ENCODE measurements at places on chromosomes 1 and 21.
A peak's percentile ranks its signal among the peaks of the same experiment; 100 is the strongest.

- DNase-seq, result no peak
- H3K27me3 ChIP-seq, result no peaks in the 10 kb centered on the region
- H3K4me3 ChIP-seq, result no peak overlapping the region
These were observed 161.8 kb downstream of the PGBD5 start for GRCh38 chr1:230264342-230264741.

- DNase-seq, result no peak
- H3K4me1 ChIP-seq, result peaks cover 6% of the 10 kb centered on the region
- no peaks in the 10 kb centered on the region for H3K36me3 ChIP-seq
- H3K4me3 ChIP-seq, result no peak overlapping the region
These were observed 35.8 kb upstream of the SOD1 start for GRCh38 chr21:31623664-31624063.

- peaks cover 10% of the 10 kb centered on the region for H3K4me1 ChIP-seq
- H3K27ac ChIP-seq, result no peak overlapping the region
- H3K36me3 ChIP-seq, result no peaks in the 10 kb centered on the region
- H3K27me3 ChIP-seq, result no peaks in the 10 kb centered on the region
- no peak for DNase-seq
These were observed 80.9 kb upstream of the CDC42BPA start for GRCh38 chr1:227399152-227399730.

GRCh38 chr1:88191917-88192316 lies 492.2 kb upstream of the PKN2 start:
- DNase-seq, result no peak
- no peaks in the 10 kb centered on the region for H3K27me3 ChIP-seq
- H3K4me3 ChIP-seq, result no peak overlapping the region

- DNase-seq, result no peak
- no peak overlapping the region for H3K27ac ChIP-seq
- H3K27me3 ChIP-seq, result no peaks in the 10 kb centered on the region
These were observed 5.7 kb upstream of the SPRR3 start for GRCh38 chr1:152995842-152996241.

DNA sequence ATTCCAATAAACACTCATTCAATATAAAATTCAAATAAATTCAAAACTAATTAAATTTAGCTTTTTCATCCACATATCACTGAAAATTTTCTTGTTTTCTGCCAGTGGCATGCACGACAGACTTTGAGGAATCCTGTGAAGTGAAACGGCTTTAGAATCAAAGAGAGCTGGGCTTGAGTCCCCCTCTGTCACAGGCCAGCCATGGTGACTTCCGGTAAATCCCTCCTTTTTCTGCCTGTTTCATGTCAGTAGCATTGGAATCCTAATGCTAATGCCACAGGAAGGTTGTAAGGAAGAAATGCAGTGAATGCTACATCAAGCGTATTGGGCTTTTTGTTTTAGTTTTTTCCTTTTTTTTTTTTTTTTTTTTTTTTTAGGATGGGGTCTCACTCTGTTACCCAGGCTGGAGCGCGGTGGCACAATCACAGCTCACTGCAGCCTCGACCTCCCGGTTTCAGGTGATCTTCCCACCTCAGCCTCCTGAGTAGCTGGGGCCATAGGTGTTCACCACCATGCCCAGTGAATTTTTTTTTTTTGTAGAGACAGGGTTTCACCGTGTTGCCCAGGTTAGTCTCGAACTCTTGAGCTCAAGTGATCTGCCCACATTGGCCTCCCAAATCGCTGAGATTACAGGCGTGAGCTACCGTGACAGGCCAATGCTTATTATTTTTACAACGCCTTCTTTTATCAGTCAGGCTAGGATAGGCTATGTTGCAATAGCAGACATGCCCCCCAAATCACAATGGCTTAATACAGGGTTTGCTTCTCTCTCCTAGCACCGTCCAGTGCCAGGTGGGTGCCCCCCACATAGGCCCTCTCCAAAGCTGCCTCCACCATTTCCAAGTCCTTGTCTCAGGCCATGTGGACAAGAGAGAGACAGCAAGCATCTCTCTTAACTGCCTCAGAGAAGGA lies 3.6 kb upstream of the MATN1 start:
- no peak overlapping the region for H3K27ac ChIP-seq
- H3K4me3 ChIP-seq, result no peak overlapping the region
- DNase-seq, result no peak
- no peaks in the 10 kb centered on the region for H3K36me3 ChIP-seq
- H3K4me1 ChIP-seq, result peaks cover 15% of the 10 kb centered on the region
- H3K27me3 ChIP-seq, result no peaks in the 10 kb centered on the region

DNA sequence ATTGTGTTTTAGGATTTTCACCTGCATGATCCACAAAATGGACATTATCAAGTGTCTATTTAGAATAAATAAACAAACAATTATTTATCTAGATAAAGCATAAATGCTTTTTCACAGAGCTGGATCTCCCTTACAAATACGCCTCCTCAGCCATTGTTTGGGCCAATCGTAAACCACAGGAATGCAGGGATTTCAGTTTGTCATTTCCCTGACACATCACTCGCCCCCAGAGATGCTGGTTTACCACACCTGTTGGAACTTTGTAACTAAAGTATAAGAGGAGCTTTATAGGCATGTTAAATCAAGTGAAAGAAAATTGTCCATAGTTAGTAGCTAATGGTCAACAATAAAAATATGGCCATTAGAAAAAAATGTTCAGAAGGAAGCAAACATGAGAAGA lies 40.3 kb downstream of the GPR88 start:
- H3K4me1 ChIP-seq, result peaks cover 6% of the 10 kb centered on the region
- no peak for DNase-seq
- H3K27ac ChIP-seq, result no peak overlapping the region

DNA sequence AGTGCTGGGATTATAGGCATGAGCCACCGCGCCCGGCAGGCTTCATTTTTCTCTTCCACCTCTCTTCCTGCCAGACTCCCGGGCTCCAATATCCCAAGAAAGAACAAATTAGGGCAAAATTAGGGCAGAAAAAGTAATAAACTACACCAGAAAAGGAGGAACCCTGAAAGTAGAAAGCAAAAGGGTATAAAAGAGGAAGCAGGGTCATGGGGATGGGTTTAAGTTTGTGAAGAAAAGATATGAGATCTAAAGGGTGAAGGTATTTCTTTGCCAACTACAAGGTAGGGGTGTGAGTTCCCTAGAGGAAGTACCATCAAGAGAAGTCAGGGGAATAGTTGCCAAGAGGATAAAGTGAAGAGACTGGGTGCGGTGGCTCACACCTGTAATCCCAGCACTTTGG lies 9.9 kb downstream of the PTPN22 start:
- no peak for DNase-seq

GRCh38 chr1:28449904-28450303 lies 55.9 kb upstream of the RCC1 start:
- no peak for DNase-seq
- H3K4me3 ChIP-seq, result no peak overlapping the region
- H3K27me3 ChIP-seq, result no peaks in the 10 kb centered on the region
- H3K4me1 ChIP-seq, result peaks cover 20% of the 10 kb centered on the region

DNA sequence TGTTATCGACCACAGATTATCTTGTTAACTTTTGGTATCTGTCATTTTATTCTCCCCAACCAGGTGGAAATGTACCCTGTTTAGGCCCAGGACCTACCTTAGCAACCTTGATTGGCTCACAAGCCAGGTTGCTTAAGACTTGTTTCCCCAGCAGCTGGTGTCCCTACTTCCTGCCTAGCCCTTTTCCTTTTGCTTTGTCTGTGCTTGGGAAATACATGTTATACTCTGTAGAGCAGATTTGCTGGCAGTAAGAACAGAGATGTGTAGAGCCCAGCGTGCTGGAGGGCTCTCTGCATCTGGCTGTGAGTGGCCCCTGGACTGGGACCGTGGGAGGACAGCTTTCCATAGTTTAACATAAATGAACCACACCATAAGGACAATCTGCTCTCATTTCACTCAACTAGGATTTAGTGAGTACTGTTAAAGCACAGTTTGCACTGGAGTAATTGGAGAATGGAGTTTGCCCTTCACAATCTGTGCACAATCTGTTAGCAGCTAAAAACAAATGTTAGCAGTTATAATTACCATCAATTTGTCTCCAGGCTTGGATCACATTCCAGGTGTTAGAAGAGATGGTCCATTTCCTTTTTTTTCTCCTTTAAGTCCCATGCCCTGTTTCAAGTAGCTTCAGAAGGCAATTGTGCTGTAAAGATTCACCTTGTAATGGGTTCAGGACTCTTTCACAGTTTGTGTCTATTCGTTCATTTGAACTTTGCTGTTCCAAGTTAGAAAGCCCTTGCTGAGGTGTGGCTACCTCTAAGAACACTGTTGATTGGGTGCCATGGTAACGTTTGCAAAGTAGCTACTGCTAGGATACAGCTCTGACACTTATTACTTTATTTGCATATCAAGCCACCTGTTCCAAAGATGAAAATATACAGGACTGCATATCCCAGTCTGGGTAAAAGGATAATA lies at the start of gene APOBEC4:
Gene APOBEC4, minus strand, starts transcription at position 770 of the 915 bp plus-strand sequence. CDS start 4,535 bp downstream, outside the sequence.
- no peaks in the 10 kb centered on the region for H3K27me3 ChIP-seq
- no peaks in the 10 kb centered on the region for H3K36me3 ChIP-seq
- no peak for DNase-seq

GRCh38 chr1:45928486-45929205 lies 125.2 kb downstream of the MAST2 start:
- no peaks in the 10 kb centered on the region for H3K27me3 ChIP-seq
- H3K36me3 ChIP-seq, result no peaks in the 10 kb centered on the region
- no peak for DNase-seq
- H3K4me3 ChIP-seq, result no peak overlapping the region
- H3K4me1 ChIP-seq, result peaks cover 25% of the 10 kb centered on the region
- peak overlapping the region; percentile 55 for H3K27ac ChIP-seq

GRCh38 chr1:229334716-229335115 lies 8.1 kb downstream of the CCSAP start:
- H3K36me3 ChIP-seq, result peaks cover 8% of the 10 kb centered on the region
- H3K4me1 ChIP-seq, result peaks cover 7% of the 10 kb centered on the region
- no peaks in the 10 kb centered on the region for H3K27me3 ChIP-seq
- no peak overlapping the region for H3K4me3 ChIP-seq
- DNase-seq, result no peak

DNA sequence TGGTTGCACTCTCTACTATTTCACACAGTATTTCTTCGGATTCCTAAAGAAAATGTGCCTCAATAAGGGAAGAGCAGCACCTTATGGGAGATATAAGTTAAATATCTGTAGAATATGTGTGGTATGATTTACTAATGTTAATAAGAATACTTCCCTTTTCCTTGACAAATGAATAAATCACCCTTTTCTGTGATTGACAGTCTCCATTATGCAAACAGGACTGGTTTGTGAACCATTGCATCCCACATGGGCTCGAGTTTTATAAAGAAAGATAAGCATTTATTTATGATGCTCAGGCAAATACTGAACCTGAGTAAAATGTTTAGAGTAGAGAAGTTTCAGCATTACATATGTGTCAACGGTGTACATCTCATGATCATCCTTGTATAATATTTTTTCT lies 587.7 kb upstream of the BRINP3 start:
- DNase-seq, result no peak
- no peak overlapping the region for H3K27ac ChIP-seq
- no peaks in the 10 kb centered on the region for H3K36me3 ChIP-seq
- H3K4me1 ChIP-seq, result no peaks in the 10 kb centered on the region

- DNase-seq, result no peak
- no peak overlapping the region for H3K4me3 ChIP-seq
- peaks cover 19% of the 10 kb centered on the region for H3K36me3 ChIP-seq
- peaks cover 19% of the 10 kb centered on the region for H3K4me1 ChIP-seq
- H3K27me3 ChIP-seq, result no peaks in the 10 kb centered on the region
- peak overlapping the region; percentile 36 for H3K27ac ChIP-seq
These were observed 3.5 kb upstream of the CLDN19 start for GRCh38 chr1:42743317-42744147.
